ENCODE measurements at places on chromosomes 3 and 15.

DNA sequence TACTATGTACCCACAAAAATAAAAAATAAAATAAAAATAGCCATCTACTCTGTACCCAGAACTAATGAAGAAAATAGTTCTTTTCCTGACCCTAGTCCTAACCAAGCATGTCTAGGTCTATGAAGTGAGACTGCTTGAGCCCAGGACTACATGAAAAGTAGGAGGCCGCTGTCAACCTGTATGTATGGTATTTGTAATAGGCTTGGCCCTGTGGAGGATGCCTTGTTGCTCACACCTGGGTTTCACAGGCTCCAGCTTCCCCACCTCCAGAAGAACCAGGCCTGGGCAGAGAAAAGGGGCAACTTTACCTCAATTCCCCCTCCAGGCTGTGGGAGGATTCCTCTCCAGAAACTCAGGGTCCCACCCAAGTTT, 6.8 kb upstream of the PKM start:
- DNase-seq: no peak

- no peak for DNase-seq
Observed at GRCh38 chr3:72810659-72811434, 37.4 kb downstream of the SHQ1 start.

DNA sequence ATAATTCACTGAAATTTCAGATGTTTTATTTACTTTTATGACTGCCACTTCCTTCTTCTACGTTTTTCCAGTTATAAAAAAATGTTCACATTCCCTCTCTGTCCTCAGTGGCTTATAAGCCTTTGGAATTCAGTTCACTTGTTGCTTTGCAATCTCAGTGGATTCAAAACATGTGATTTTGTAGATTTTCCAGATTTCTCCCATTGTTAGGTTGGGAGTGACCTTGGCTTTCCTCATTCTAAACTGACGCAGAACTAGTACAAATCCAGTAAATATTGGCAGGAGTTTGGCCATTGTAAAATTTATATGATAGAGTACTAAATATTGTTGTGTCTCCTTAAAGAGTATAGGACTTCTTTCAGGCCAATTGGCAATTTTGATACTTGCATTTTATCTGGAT, 812.3 kb upstream of the ROBO1 start:
- DNase-seq: no peak

- DNase-seq: no peak
Observed at GRCh38 chr3:45679805-45680204, 9.4 kb upstream of the SACM1L start.

GRCh38 chr3:23402728-23403492, 199.8 kb downstream of the UBE2E2 start:
- no peak for DNase-seq

DNA sequence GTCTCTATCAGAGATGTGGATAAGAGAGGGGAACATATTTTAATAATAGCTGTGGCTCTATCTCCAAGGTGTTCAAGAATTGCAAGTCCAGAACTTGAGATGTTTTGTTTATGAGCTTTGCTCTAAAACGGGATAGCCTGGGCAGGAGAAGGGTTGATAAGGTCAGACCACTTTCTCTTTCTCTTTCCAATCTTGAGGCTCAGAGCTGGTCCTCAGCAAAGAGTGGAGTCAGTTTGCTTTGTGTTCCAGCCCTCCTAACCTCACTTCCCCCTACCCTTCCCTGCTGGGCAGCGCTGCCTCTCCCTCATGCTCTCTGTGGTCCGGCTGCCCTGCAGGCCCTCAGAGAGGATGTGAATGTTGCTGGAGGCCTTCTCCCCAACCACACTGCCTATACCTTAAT, 13.8 kb downstream of the KLHL6 start:
- DNase-seq: no peak

- no peak for DNase-seq
Observed at GRCh38 chr15:35040339-35041255, 44.5 kb downstream of the NANOGP8 start.

- no peak for DNase-seq
Observed at GRCh38 chr3:111956995-111957734, 21.7 kb upstream of the ABHD10 start.

- no peak for DNase-seq
Observed at GRCh38 chr3:47692158-47692557, 89.5 kb downstream of the SMARCC1 start.

DNA sequence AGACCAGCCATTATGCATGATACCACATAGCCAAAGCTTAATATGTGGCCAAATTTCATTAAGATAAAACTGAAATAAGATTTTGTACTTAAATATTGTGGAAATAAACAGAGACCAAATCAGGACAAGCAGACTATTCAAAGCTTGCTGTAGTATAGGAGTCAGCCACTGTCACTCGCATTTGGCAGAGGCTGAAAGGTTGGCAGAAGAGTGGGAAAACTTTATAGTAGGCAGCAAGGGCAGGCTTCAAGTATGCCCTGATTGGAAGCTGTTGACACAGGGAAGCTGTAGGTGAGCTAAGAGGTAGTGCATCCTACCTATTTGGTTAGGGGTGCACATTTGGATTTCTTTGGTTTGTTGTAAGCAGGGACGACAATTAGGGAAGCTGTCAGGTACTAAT, 202.5 kb upstream of the PDZRN3 start:
- no peak for DNase-seq

GRCh38 chr3:155661760-155662159, 83.1 kb downstream of the PLCH1 start:
- DNase-seq: no peak

- no peak for DNase-seq
Observed at GRCh38 chr3:111976254-111976653, 2.6 kb upstream of the ABHD10 start.

GRCh38 chr15:78637776-78638435, 3.1 kb downstream of the CHRNB4 start:
- no peak for DNase-seq

DNA sequence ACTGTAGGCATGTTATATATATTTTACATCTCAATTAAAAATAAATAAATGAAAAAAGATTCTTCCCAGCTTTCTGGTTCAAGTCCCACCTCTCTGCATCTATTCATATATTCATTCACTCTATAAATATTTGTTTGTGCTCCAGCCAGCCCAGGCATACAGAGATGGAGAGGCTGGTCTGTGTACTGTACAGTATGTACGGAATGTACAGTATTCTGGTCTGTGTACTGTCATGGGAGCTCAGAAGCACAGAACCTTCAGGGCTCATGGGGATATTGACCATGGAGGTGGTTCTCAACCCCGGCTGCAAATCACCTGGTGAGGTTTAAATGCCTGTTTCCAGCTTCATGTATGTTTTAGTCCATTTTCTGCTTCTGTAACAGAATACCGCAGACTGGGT, 13.8 kb downstream of the CORO2B start:
- DNase-seq: no peak

DNA sequence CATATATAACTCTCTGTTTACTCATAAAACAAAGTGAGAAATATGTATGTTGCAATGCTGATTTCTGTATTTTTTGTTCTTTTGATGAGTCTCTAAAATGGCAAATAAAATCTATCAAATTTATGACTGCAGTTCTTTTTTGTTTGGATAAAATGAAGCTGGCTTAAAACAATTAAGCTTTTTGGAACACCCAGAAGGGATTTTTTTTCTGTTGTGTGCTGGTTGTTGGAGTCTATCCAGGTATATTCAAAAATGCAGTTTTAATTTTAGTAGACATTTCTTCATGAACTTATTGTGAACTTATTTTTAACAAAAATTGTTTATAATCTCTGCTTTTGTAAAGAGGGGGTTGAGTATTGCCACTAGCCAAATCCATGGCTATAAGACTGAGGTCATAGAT, 405.5 kb downstream of the RAP2B start:
- DNase-seq: no peak

- no peak for DNase-seq
Observed at GRCh38 chr15:77818484-77819047, 185.9 kb upstream of the LINGO1 start.

GRCh38 chr15:99845009-99845408, 111.8 kb upstream of the LYSMD4 start:
- no peak for DNase-seq

GRCh38 chr3:149221783-149222517, at the start of gene CP:
CP (minus strand) TSS chr3:149221829; CDS start chr3:149221792, 37 bp downstream.
- no peak for DNase-seq

DNA sequence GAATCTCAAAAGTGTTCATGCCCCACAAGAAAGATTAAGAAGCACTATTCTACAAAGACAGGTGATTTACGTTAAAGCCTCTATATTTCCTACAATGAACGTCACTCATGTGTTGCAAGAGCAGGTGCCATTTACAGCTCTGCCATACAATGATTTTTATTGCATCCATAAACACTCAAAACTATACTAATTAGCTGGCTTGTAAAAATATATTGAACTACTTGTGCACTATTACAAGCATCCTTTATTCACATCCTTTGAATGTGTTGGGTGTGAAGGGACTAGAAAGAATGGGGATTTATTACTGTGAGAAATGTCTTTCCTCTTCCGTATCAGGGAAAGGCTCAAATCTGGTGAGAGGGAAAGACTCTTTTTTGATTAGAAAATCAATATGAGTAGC, 50.7 kb upstream of the C3orf49 start:
- DNase-seq: no peak

DNA sequence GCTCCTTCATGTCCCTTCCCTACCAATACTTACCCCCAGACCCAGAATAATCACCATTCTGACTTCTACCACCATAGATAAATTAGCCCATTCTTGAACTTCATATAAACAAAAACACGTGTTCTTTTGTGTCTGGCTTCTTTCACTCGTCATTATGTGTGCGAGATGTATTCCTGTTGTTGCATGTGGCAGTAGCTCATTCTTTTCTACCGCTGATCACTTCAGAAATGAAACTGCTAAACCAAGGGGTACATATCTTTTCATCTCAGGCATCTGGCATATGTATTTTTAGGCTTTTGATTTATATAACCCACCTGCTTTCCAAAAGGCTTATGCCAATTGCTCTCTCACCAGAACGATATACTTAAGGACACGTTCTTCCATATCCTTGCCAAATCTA, 13.8 kb upstream of the SCG3 start:
- DNase-seq: no peak

GRCh38 chr3:144107923-144108322, 136.3 kb downstream of the DIPK2A start:
- no peak for DNase-seq

DNA sequence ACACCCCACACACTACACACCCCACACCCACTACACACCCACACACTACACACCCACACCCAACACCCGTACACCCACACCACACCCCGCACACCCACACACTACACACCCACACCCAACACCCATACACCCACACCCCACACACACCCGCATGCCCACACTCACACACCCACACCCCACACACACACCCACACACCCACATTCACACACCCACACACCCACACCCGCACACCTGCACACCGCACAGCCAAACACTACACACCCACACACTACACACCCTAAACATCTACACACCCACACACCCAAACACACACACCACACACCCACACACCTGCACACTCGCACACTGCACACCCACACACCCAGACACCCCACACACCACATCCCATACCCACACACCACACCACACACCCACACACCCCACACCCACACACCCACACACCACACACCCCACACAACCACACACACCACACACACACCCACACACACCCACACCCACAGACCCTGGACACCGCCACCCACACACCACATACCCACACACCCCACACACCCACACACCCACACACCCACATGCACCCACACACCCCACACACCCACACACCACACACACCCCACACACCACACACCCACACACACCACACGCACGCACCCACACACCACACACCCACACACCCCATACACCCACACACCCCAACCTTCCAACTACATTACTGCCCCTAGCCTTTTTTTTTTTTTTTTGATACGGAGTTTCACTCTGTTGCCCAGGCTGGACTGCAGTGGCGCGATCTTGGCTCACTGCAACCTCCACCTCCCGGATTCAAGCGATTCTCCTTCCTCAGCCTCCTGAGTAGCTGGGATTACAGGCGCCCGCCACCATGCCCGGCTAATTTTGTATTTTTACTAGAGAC, 16.9 kb downstream of the CEP19 start:
- DNase-seq: peak; percentile 10

GRCh38 chr15:89399238-89400115, 64.9 kb upstream of the POLG start:
- no peak for DNase-seq

GRCh38 chr3:129635656-129636055, 29.2 kb upstream of the PLXND1 start:
- DNase-seq: no peak

- DNase-seq: no peak
Observed at GRCh38 chr15:60370105-60370868, 27.5 kb downstream of the ANXA2 start.

- no peak for DNase-seq
Observed at GRCh38 chr3:156533205-156533604, 21.7 kb downstream of the SSR3 start.

DNA sequence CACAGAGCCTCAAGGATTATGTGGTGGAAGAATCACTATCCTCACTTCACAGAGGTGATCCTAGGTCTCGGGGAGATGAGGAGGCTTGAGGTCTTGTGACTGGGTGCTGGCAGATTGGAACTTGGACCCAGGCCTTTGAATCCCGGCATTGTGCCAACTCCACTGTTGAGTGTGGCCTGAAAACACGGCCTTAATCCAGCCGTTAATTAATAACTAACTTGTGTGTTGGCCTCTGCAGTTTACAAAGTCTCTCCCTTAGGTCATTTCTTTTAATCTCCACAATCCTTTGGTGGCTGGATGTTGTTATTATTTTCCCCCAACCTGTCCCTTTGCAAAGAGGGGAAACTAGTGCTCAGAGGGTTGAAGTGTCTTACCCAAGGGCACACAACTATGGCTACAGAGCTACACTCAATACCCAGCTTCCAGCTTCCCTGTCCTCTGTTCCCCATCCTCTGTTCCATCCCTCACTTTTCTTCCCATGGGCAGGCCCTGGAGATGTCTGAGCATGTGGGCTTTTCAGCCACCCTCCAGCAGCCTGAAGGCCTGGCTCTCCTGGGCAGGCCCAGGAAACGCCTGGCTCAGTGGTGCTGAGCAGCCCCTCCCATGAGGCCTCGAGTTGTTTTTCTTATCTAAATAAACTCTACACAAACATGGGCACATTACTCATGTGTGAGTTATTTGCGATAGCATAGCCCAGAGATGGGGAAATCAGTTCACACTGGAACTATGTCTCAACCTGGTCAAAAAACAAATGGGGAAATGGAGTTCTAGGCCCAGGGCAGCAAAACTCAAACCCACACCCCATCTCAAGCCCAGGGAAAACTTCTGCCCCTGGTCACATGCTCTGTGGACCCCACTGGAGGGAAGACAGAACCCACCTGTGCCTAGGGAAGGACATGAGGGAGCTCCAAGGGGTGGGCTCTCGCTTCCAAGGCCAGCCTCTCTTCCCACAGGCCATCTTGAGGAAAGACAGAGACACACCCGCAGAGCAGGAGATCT, 16.8 kb upstream of the SMAD3 start:
- DNase-seq: no peak

- DNase-seq: no peak
Observed at GRCh38 chr3:45537970-45538640, 56.4 kb upstream of the LIMD1 start.

- no peak for DNase-seq
Observed at GRCh38 chr15:98713585-98714001, 65.3 kb downstream of the IGF1R start.

All from activated CD8-positive, alpha-beta memory T cell treated with anti-CD3 and anti-CD28 coated beads for 4 hours (primary cell).